ENCODE measurements at places on chromosomes 2 and 18.

- no peak for DNase-seq
Measured at GRCh38 chr2:234491897-234492296, 5.0 kb downstream of the ARL4C start.

DNA sequence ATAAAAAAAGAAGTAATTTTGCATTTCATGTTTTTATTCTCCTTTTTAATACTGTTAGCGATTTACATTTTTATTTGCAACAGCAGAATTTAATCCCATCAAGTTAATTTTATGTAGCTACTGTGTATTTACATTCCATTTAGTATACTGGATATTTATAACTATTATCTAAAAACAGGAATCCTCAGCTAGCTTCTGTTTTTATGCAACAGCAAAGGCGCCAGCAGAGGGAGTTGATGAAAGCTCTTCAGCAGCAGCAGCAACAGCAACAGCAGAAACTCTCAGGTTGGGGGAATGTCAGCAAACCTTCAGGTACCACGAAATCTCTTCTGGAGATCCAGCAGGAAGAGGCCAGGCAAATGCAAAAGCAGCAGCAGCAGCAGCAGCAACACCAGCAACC, 26.2 kb upstream of the SNORC start:
- DNase-seq, result no peak

DNA sequence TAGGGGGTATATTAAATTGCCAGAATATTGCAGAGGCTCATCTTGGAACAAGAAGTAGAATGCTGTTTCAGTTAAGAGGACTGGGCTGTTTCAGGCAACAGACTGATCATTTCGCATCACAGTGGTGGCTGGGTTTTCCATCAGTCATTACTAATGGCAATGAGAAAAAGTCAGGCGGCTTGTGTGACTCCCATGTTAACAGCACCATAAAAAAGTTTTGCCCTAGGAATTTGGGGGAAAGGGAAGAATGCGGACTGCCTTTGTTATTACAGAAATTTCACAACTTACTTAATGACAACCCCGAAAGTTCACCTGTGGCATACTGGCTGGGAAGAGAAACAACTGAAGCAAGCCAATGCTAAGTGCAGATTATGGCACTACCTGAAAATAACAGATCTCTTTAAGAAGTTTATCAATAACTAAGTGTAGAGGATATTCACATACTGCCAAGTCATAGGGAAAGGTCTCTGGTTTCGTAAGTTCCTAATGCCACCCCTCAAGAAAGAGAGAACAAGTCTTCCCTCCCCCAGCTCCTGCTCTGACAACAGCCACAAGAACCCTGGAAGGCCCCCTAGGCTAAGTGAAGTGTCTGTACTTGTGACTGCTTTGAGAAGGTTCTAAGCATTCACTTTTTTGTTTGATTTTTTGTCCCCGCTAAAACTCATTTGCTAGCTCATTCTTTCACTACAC, 40.5 kb upstream of the AP1S3 start:
- no peak for DNase-seq

DNA sequence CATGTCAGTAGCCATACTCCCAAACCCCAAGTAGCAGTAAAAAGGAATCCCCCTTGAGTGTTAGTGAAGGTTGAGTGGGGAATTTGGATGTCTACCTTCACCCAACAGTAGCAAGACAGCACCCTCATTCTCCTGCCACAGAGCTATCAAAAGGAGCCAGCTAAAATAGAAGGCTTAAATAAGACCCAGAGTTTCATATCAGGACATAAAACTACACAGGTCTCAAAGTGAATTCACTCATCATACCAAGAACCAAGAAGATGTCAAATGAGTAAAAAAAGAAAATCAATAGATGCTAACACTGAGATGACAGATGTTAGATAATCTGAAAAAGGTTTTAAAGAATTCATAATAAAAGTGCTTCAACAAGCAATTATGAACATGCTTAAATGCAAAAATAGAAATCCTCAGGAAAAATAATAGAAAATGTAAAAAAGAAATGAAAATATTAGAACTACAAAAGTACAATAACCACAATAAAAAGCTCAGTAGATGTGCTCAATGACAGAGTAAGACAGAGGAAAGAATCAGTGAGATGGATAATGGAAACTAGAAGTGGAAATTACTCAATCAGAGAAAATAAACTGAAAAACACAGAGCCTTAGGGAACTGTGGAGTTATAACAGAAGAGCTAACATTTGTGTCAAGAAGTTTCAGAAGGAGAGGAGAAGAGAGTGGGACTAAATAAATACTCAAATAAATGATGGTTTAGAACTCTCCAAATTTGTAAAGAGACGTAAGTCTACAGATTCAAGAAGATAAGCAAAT, 90.5 kb downstream of the EDAR start:
- no peak for DNase-seq

- DNase-seq, result no peak
Measured at GRCh38 chr18:56678836-56679565, 27.8 kb downstream of the WDR7 start.

DNA sequence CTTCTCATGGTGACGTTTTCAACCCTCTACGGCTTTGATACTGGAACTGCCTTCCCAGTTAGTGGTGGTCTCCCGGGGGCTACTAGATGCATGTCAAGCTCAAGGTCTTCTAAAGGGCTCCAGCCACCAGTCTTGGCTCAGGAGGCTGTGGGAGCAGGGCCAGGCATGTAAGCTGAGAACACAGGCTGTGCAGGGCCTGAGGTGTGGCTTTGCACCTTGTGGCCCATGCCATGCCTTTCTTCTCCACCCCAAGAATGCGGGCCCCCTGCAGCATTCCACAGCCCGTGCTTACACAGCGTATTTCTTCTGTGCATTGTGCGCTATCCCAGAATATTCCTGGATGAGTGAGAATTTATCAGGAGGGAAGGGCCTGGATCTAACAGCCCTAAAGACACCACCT, 144.9 kb downstream of the SEPTIN10 start:
- no peak for DNase-seq

- DNase-seq, result no peak
Measured at GRCh38 chr2:216987252-216987821, 127.5 kb upstream of the TNP1 start.

DNA sequence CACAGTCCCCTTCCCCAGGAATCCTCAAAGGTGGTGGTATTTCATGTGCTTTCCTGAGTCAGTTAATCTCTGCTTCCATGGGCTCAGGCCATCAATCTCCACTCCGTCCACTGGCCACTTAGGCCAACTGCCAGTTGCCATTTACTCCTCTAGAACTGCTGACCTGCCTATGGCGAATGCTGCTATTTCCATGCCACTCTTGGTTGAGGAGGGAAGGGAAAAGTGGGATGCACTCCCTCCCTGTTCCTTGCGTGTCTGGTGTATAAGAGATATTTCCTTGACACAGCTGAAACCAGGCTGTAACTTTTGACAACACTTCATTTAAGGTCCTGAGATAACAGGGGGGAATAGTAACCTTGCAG, 261.5 kb downstream of the MREG start:
- no peak for DNase-seq

DNA sequence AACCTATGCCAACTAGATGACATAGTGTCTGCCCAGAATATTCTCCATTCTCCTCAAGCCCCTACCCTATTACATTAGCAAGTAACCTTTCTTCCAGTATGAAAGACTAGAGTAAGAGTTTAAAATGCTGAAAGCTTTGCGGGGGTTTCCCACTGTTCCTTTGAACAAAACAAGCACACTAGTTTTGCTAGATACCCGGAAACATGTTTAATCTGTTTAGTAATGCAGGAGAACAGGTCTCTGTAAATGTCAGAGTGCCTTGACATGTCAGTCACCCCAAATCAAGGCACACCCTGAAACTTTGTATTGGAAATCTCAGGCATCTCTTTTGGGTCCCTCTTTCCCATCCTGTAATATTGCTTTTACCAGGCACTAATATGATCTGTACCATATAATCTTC, 11.6 kb downstream of the GALNT5 start:
- DNase-seq, result no peak

- DNase-seq, result no peak
Measured at GRCh38 chr2:231256494-231256893, 58.1 kb downstream of the ARMC9 start.

DNA sequence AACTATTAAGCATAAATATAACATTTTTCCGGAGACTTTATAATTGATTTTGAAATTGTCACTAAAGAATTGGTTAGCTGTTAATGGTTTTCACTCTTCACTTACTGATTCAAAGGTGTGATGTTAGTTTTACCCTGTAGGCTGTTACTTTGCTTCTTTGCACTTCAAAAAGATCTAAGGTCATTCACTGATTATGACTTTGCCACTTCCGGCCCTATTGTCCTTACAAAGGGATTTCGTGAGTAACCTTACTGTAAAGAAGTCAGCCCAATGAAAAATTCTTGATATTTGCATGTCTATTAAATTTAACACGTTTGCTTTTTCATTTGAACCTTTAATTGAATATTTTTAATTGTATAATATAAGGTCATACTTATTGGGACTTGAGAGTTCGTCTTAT, 61.4 kb downstream of the GREB1L start:
- DNase-seq, result no peak

- no peak for DNase-seq
Measured at GRCh38 chr2:185127412-185127811, 529.1 kb downstream of the ZNF804A start.

- no peak for DNase-seq
Measured at GRCh38 chr2:74845991-74846390, 12.1 kb downstream of the HK2 start.

- no peak for DNase-seq
Measured at GRCh38 chr2:75195076-75195691, 4.1 kb downstream of the TACR1 start.

- no peak for DNase-seq
Measured at GRCh38 chr2:28048341-28048740, 157.8 kb downstream of the BABAM2 start.

DNA sequence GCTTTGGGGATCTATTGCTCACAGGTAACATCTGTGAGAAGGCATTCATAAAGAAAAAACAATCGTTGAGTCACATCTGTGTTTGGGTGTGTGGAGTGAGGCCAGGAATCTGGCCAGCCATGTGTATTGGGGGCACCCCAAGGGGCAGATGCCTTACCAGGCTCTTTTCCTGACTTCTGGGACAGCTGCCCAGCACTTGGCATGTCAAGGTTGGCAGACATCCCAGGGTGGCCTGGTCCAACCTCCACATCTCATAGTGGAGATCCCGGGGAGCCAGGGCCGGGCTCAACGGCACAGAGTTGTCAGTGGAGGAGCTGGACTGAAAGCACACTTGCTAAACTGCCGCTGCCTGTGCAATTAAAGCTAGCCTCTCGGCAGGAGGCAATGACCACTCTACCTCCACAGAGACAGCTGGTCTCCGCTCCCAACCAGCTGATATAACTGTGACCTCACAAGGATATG, 75.3 kb upstream of the MGAT4A start:
- no peak for DNase-seq

GRCh38 chr18:42937436-42937835, 178.0 kb downstream of the RIT2 start:
- peak; percentile 88 for DNase-seq

- DNase-seq, result no peak
Measured at GRCh38 chr18:62011416-62011815, 118.6 kb upstream of the RNF152 start.

- DNase-seq, result no peak
Measured at GRCh38 chr2:188628989-188629752, 337.5 kb downstream of the GULP1 start.

DNA sequence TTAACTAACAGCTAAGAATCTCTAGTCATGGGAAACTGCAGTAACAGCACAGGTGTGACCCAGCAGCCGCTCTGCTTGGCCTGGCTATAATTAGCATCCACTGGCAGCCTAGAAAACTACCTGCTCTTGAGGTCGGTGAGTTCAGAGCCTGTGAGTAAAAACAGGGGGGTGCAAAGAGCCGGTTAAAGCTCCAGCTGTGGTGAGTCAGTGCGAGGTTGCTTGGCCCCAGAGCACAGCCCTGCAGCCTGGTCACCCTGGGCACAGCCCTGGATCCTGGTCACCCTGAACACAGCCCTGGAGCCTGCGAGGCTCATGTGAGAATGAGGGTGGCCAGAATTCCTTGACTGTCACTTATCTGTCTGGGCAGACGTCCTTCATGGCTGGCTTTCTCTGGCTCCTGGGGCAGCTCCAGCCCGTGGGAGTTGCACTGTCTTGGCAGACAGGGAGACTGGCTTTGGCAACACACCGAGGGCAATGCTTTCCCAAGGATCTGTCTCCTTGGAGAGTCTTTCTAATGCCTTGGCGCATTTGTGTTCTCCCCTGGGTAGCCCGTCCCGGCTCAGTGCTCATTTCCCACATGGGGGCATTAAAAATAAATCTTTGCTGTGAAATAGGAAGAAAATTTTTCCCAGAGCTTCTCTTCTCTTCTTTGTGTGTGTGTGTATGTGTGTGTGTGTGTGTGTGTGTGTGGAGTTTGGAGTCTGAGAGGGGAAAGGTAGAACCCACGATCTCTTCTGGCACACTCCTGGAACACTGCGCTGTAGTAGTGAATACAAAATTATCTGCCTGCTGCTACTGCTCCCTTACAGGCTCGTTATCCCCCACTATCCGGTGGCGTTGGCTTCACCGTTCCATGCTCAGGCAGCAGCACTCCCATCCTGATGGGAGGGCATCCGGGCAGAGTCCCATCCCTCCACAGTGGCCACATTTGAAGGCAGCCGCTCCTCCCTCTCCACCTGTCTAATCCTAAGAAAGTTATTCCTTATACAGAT, 250.2 kb upstream of the MEX3C start:
- DNase-seq, result no peak

GRCh38 chr2:84880645-84881521, at the start of gene TRABD2A:
TSS of gene TRABD2A (minus strand) at chr2:84881084. CDS start at chr2:84881039, 45 bp downstream.
- no peak for DNase-seq

GRCh38 chr2:10141736-10142639, 19.4 kb downstream of the RRM2 start:
- no peak for DNase-seq

DNA sequence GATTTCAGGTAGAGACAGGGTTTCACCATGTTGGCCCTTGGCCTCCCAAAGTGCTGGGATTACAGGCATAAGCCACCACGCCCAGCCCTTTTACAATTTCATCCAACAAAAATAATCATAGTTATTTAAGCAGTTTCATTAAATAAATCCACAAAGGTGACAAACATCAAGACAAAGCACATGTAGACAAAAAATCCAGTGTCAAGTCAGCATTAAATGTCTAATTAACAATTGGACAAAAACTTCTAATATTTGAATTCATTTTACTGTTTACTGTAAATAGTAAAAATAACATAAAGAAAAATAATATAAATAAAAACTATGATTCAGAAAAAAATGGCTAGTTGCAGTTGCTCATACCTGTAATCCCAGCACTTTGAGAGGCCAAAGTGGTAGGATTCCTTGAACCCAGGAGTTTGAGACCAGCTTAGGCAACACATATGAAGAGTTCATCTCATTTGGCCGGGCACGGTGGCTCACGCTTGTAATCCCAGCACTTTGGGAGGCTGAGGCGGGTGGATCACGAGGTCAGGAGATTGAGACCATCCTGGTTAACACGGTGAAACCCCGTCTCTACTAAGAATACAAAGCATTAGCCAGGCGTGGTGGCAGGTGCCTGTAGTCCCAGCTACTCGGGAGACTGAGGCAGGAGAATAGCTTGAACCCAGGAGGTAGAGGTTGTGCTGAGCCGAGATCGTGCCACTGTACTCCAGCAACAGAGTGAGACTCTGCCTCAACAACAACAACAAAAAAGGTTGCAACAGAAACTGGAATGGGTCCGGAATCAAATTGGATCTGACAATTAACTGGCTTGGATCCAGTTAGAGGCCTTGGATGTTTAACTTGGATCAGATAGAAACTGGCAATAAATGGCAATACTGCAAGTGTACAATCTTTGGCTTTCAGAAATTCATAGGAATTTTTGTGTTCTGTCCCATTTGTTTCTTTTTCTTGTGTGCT, 56.9 kb upstream of the MAT2A start:
- no peak for DNase-seq

- no peak for DNase-seq
Measured at GRCh38 chr2:190005513-190005912, 57.0 kb downstream of the MSTN start.

- no peak for DNase-seq
Measured at GRCh38 chr2:46779447-46779941, 136.1 kb downstream of the MCFD2 start.

Data from SK-N-DZ (cell line).